ENCODE measurements at places on chromosomes 6 and 20. TPM values are rescaled to one million over a fixed set of nuclear protein-coding genes. Genes with fewer than 3 reads are reported as not detected.

Gene SLC17A3
- total RNA-seq: 0.55 TPM

Gene FUT9
- not detected for total RNA-seq

Gene HRH3
- not detected for total RNA-seq

Gene GFRA4
- total RNA-seq: not detected

Gene LY6G6D
- not detected for total RNA-seq

Gene HLA-DOA
- total RNA-seq: 4.2 TPM

Gene NCOA5
- total RNA-seq: 30.3 TPM

Gene TASP1
- 11.8 TPM for total RNA-seq

Gene SIRPB1
- 1.3 TPM for total RNA-seq

Gene TMC2
- not detected for total RNA-seq

Gene RRAGD
- 2.5 TPM for total RNA-seq

Gene MMP24
- not detected for total RNA-seq

Gene SPATA2
- 7.7 TPM for total RNA-seq

- H3K27ac ChIP-seq: no peak overlapping the region
- H3K4me3 ChIP-seq: no peak overlapping the region
- no peaks in the 10 kb centered on the region for H3K27me3 ChIP-seq
- no peaks in the 10 kb centered on the region for H3K36me3 ChIP-seq
- H3K4me1 ChIP-seq: peaks cover 18% of the 10 kb centered on the region
- DNase-seq: no peak
Measured at GRCh38 chr6:21949211-21949801, 347.5 kb downstream of the PRL start.

GRCh38 chr6:87174078-87174579, 18.8 kb downstream of the ZNF292 start:
- DNase-seq: no peak
- H3K36me3 ChIP-seq: peaks cover 36% of the 10 kb centered on the region
- H3K4me3 ChIP-seq: no peak overlapping the region
- H3K27ac ChIP-seq: no peak overlapping the region
- no peaks in the 10 kb centered on the region for H3K27me3 ChIP-seq

- H3K27me3 ChIP-seq: peaks cover 6% of the 10 kb centered on the region
- H3K4me1 ChIP-seq: peaks cover 32% of the 10 kb centered on the region
- H3K27ac ChIP-seq: peak overlapping the region; percentile 41
- DNase-seq: peak; percentile 25
- H3K4me3 ChIP-seq: no peak overlapping the region
Measured at GRCh38 chr20:45782890-45783289, 8.8 kb downstream of the WFDC3 start.

DNA sequence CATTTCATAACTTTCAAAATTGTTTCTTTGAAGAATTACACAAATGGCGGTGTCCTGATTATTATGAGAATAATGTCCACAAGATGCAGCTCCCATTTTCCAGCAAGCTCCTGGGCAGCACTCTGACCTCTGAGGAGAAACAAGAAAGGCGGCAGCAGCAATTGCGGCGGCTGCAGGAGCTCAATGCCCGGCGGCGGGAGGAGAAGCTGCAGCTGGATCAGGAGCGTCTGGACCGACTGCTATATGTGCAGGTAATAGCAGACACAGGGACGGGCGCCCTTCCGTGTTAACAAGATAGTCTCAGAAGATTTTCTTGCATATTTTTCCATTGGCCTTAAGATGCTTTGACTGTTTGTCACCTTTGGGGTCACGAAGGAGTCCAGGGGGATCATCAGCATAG, 6.7 kb downstream of the ACTR5 start:
- no peak for DNase-seq
- no peak overlapping the region for H3K4me3 ChIP-seq
- no peak overlapping the region for H3K27ac ChIP-seq
- H3K27me3 ChIP-seq: no peaks in the 10 kb centered on the region

GRCh38 chr20:33995053-33995831, 1.5 kb downstream of the RALY start:
- H3K4me1 ChIP-seq: peaks cover 64% of the 10 kb centered on the region
- H3K36me3 ChIP-seq: peaks cover 51% of the 10 kb centered on the region
- peak overlapping the region; percentile 97 for H3K27ac ChIP-seq
- no peaks in the 10 kb centered on the region for H3K27me3 ChIP-seq
- DNase-seq: no peak

DNA sequence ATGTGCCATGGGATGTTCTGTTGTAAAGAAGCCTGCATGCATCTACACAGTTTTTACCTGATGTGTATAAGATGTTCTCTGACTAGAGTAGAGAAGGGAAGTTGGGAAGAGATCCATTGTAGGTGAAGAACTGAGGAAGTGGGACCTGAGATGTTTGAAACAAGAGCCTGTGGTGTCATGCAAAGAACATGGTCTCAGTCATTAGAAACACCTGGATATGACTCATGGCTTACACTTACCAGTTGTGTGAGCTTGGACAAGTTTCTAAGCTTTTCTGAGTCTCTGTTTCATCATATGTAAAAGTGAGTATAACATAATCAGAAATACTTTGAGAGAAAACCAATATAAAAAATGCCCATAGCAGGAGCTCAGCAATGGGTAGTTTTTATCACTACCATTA, 51.9 kb upstream of the SEC63 start:
- no peak overlapping the region for H3K4me3 ChIP-seq
- H3K4me1 ChIP-seq: no peaks in the 10 kb centered on the region
- H3K27ac ChIP-seq: no peak overlapping the region
- no peak for DNase-seq
- no peaks in the 10 kb centered on the region for H3K27me3 ChIP-seq
- H3K36me3 ChIP-seq: peaks cover 2% of the 10 kb centered on the region

DNA sequence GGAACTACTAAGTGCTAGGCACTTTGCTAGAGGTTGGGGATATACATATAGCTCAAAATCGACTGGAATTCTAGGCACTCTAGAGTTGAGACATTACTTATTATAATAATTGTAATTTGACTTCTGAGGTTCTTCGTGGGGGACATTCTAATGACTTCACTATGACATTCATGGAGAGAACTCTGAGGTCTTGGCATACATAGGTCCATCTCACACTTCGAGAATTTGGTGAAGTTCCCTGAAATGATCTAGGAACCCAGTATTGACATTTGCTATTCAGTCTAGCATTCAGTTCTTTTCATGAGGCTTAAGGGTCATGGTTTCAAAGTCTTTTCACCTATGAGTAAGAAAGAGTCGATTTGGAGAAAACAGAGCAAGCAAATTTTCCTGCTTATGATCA, 446.6 kb upstream of the JAG1 start:
- DNase-seq: no peak
- no peaks in the 10 kb centered on the region for H3K36me3 ChIP-seq
- H3K4me1 ChIP-seq: no peaks in the 10 kb centered on the region
- H3K27me3 ChIP-seq: no peaks in the 10 kb centered on the region
- no peak overlapping the region for H3K4me3 ChIP-seq
- no peak overlapping the region for H3K27ac ChIP-seq

DNA sequence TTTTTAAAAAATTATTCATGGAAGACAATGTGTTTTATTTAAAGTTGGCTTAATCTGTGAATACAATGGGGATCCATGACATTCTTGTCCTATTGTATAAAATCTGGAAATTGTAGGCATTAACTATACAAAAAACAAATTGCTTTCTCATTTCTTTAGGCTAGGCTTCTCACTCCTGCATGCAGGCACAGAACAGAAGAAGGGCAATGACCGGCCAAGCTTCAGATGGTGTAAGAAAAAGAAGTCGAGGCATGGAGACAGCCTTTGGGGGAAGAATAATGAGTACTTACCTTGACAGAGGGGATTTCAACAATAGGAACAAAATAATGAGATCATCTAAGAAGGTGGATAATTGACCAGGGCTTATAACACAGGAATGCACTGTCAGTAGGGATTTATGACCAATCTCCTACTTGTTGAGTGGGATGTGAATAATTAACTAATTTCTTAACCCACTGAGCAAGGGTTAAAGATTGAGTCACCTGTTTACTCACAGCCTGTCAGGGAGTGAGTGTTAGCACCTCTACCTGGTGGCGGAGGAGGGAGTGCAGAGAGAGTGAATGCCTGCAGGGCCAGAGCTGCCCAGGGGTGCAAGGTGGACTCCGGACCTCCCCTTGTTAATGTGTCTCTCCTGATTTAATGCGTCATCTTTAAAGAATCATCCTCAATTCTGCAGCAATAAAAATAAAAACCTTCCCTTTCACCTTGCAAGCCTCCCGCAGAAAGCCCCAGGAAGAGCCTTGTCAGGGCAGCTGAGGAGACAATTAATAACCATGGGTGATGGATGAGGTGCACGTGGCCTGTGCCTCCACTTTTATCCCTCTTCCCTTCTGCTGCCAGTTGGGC, 3.9 kb downstream of the SLC22A2 start:
- DNase-seq: no peak
- no peaks in the 10 kb centered on the region for H3K36me3 ChIP-seq
- H3K27me3 ChIP-seq: peaks cover 12% of the 10 kb centered on the region
- no peak overlapping the region for H3K4me3 ChIP-seq

- H3K27me3 ChIP-seq: no peaks in the 10 kb centered on the region
- H3K4me1 ChIP-seq: peaks cover 2% of the 10 kb centered on the region
- H3K4me3 ChIP-seq: no peak overlapping the region
- DNase-seq: no peak
- H3K27ac ChIP-seq: no peak overlapping the region
Measured at GRCh38 chr6:130620338-130620781, 206.8 kb upstream of the SMLR1 start.

- no peak overlapping the region for H3K4me3 ChIP-seq
- no peak overlapping the region for H3K27ac ChIP-seq
- no peaks in the 10 kb centered on the region for H3K4me1 ChIP-seq
- no peaks in the 10 kb centered on the region for H3K27me3 ChIP-seq
- H3K36me3 ChIP-seq: no peaks in the 10 kb centered on the region
Measured at GRCh38 chr20:14991023-14991422, 653.6 kb upstream of the FLRT3 start.

GRCh38 chr6:127946388-127946787, 45.5 kb upstream of the THEMIS start:
- peaks cover 61% of the 10 kb centered on the region for H3K36me3 ChIP-seq
- H3K27ac ChIP-seq: no peak overlapping the region

- no peak for DNase-seq
- no peak overlapping the region for H3K4me3 ChIP-seq
- no peaks in the 10 kb centered on the region for H3K36me3 ChIP-seq
- H3K27me3 ChIP-seq: no peaks in the 10 kb centered on the region
Measured at GRCh38 chr6:38353310-38354036, 286.3 kb downstream of the BTBD9 start.

GRCh38 chr6:15274692-15275387, 29.0 kb downstream of the JARID2 start:
- H3K36me3 ChIP-seq: peaks cover 40% of the 10 kb centered on the region
- no peak overlapping the region for H3K4me3 ChIP-seq
- peaks cover 54% of the 10 kb centered on the region for H3K4me1 ChIP-seq
- H3K27ac ChIP-seq: no peak overlapping the region
- no peak for DNase-seq

DNA sequence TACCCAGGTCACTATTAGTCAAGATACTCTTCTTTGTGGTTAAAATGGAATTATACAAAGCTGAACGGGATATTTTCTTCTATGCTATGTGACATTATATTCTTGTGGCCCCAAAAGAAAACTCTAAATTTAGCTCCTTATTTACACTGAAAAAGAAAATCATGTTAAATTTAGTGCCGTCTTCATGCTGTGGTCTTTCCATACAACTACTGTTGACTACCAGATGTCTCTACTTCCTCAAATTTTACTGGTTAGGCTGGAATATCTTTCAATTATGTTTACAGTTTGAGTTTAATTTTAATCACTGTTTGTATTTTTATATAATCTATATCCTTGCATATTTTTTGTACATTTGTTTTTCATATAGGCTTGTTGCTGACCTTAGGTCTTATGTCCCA, 95.6 kb upstream of the FOXO3 start:
- no peak overlapping the region for H3K27ac ChIP-seq
- H3K4me3 ChIP-seq: no peak overlapping the region
- no peaks in the 10 kb centered on the region for H3K4me1 ChIP-seq
- H3K27me3 ChIP-seq: peaks cover 9% of the 10 kb centered on the region
- DNase-seq: no peak

- no peaks in the 10 kb centered on the region for H3K36me3 ChIP-seq
- no peak for DNase-seq
- H3K27me3 ChIP-seq: peaks cover 4% of the 10 kb centered on the region
Measured at GRCh38 chr6:6891125-6891721, 216.5 kb upstream of the RREB1 start.

DNA sequence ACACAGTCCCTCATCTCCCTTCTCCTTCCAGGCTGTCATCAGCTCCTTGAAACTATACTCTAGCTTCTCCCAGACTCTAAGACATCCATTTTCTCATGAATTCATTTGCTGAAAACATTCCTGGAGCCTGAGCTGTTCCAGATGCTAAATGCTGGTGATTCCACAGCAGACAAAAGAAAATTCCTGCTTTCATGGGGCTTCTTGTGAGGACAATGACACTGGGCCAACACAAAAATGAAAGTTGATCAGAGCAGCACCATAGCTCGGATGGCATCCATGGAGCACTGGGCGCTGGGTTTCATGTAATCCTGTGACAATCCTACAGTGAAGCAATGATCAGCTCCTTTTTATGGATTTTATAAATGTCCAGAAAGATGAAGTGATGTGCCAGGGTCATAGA, 47.4 kb upstream of the STX16 start:
- no peak overlapping the region for H3K27ac ChIP-seq
- H3K4me3 ChIP-seq: no peak overlapping the region
- DNase-seq: no peak
- no peaks in the 10 kb centered on the region for H3K36me3 ChIP-seq

DNA sequence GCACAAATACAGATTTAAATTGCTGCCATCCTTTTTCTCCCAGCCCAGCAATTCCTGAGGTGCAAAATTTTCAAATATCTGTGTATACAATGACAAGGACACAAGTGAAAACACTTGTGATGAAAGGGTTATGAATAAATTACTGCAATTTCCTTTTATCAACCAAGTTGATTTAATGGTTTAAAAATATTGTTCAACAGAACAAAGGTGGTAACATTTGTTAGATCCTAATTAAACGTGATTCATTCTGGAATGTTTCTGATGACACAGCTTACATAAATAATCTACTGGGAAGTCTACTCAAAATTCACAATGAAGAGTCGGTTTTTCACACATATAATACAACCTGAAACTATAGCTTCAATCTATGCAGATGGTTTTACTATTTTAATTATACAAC, 17.1 kb downstream of the B4GALT5 start:
- peaks cover 39% of the 10 kb centered on the region for H3K4me1 ChIP-seq
- no peaks in the 10 kb centered on the region for H3K27me3 ChIP-seq
- H3K27ac ChIP-seq: no peak overlapping the region
- no peak overlapping the region for H3K4me3 ChIP-seq
- DNase-seq: no peak

DNA sequence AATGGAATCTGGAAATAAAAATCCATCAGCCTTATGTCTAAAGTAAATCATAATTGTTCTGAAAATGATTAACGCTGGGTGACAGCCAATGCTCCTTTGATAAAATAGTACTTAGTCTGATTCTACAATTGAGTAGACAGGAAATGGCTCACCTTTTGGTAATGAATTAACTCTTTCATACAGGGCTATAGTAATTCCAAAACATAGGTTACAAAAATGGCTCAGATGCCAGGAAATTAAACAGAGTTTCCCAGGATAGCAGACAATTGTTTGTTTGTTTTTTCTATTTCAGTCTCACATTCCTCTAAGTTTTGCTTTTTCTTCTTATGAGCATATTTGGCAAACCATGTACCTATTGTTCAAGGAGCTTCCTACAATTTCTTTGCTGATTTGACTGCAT, 257.2 kb upstream of the EPHA7 start:
- no peak overlapping the region for H3K27ac ChIP-seq
- no peaks in the 10 kb centered on the region for H3K36me3 ChIP-seq
- no peak overlapping the region for H3K4me3 ChIP-seq
- no peaks in the 10 kb centered on the region for H3K4me1 ChIP-seq
- no peaks in the 10 kb centered on the region for H3K27me3 ChIP-seq

- H3K4me3 ChIP-seq: no peak overlapping the region
- H3K27me3 ChIP-seq: no peaks in the 10 kb centered on the region
- H3K27ac ChIP-seq: no peak overlapping the region
- no peak for DNase-seq
- no peaks in the 10 kb centered on the region for H3K4me1 ChIP-seq
- H3K36me3 ChIP-seq: no peaks in the 10 kb centered on the region
Measured at GRCh38 chr6:64113704-64114103, 478.1 kb downstream of the PHF3 start.

Data from activated CD8-positive, alpha-beta T cell treated with anti-CD3 and anti-CD28 coated beads, Interleukin-2, amount 10 ng/mL, durations not matched to agents 7 days and 5 days (primary cell).